ENCODE measurements at places on chromosomes 7 and 10.

GRCh38 chr10:27373566-27374160 is 130.4 kb upstream of the RAB18 start:
- no peak for DNase-seq

GRCh38 chr10:72887043-72887442 is 6.5 kb upstream of the OIT3 start:
- DNase-seq: no peak

- DNase-seq: peak; percentile 63
Observed at GRCh38 chr7:20064974-20065862, 152.0 kb downstream of the MACC1 start.

DNA sequence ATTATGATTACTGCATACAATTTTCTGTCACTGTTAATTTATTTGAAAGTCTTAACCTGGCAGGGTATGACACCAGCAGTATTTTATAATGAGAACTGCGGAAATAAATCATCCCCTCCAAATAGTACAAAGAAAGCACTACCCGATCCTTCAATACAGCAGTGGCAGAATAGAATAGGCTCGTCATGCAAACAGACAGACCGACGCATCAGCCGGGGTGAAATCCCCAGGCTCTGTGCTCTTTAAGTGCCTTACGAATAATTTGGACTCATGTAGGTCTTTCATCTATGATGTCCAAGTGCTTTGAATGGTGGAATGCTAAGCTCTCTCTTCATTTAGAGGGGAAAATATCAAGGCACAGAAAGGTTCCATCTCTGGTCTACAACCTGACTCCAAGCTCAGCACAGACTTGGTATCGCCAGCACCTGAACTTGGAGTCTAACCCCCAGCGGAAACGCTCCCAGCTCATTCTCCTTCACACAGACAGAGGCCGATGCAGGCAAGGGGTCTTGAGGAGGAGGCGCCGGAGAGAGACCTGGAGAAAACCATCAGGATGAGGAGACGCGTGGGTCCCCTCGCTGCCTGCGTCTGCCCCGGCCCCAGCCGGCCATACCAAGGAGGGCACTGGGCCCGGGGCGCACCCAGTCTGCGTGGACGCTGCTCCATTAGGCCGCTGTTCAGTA is 568.1 kb upstream of the MKI67 start:
- DNase-seq: no peak

GRCh38 chr10:61859786-61860185 is 41.7 kb upstream of the ARID5B start:
- DNase-seq: no peak

GRCh38 chr10:31972519-31973041 is 43.9 kb upstream of the ARHGAP12 start:
- peak; percentile 95 for DNase-seq

- DNase-seq: no peak
Observed at GRCh38 chr7:92403760-92404074, 43.6 kb upstream of the GATAD1 start.

Measured in OCI-M1 (cell line).